ENCODE measurements at places on chromosomes 5 and 9. TPM values are rescaled to one million over a fixed set of nuclear protein-coding genes. Genes with fewer than 3 reads are reported as not detected.

MYMK gene
- not detected for total RNA-seq

NTNG2 gene
- 1.9 TPM for total RNA-seq

NRG2 gene
- total RNA-seq, result under 0.01 TPM

SLC6A3 gene
- total RNA-seq, result not detected

LCN15 gene
- total RNA-seq, result not detected

PCDHGA1 gene
- 0.86 TPM for total RNA-seq

GADD45G gene
- total RNA-seq, result 0.64 TPM

TMEM245 gene
- total RNA-seq, result 54.4 TPM

PRR16 gene
- 11.6 TPM for total RNA-seq

SPATA9 gene
- 1.3 TPM for total RNA-seq

OGN gene
- total RNA-seq, result not detected

PFN3 gene
- total RNA-seq, result not detected

BAAT gene
- under 0.01 TPM for total RNA-seq

FGF10 gene
- total RNA-seq, result not detected

PCDH1 gene
- 3.5 TPM for total RNA-seq

PDLIM4 gene
- 97.2 TPM for total RNA-seq

MEGF10 gene
- total RNA-seq, result 0.97 TPM

PCDHB16 gene
- total RNA-seq, result under 0.01 TPM

FAXDC2 gene
- total RNA-seq, result 4.2 TPM
